NCI-H526 treated with DMSO at 0.1 percent for 48 hours (cell line): ENCODE measurements at places on chromosomes 7 and 10.
A peak's percentile ranks its signal among the peaks of the same experiment; 100 is the strongest.

GRCh38 chr7:157077021-157077420 lies 61.7 kb upstream of the UBE3C start:
- no peak for DNase-seq

DNA sequence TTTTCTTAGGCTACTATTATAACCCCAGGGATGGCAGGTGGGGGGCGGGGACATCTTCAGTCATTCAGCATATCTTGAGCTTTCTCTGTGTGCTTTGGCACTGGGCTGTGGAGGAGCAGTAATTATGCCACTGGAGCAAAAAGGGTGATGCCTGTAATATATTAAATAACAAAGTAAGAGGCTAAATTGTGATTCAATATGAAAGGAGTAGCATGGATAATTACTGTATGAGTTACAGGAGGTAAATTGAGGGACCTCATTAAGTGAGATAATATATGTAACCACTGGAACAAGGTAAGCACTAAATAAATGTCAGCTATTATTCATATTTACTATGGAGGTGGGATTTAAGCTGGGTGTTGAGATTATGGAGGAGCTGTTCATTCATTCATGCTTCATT lies 3.3 kb upstream of the STN1 start:
- no peak for DNase-seq

DNA sequence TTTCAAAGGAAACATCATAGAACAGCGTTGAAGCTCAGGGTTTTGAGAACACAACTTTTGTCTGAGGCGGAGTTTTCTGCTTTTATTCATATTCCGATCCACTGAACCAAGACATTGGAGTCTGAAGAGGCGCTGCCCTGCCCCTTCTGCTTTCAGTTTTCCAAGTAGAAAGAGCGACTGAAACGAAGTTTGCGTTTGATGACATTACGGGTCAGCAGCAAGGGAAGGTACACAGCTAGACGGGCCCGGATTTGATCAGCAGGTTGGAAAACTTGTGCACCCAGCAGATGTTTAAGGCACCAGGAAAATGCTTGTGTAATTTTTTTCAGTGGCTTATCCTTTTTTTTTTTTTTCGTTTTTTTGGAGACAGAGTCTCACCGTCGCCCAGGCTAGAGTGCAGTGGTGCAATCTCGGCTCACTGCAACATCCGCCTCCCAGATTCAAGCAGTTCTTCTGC lies 720 bp downstream of the SUN1 start:
- DNase-seq: no peak

- DNase-seq: no peak
Measured at GRCh38 chr7:106167439-106168136, 55.5 kb upstream of the SYPL1 start.

- no peak for DNase-seq
Measured at GRCh38 chr7:50664461-50664922, 99.3 kb upstream of the DDC start.

GRCh38 chr10:21315645-21316220 lies 209.7 kb downstream of the SKIDA1 start:
- no peak for DNase-seq

- DNase-seq: no peak
Measured at GRCh38 chr7:25615593-25615992, 387.3 kb upstream of the NPVF start.

GRCh38 chr10:132065491-132066105 lies at the start of gene JAKMIP3:
JAKMIP3 (plus strand) TSS chr10:132065946; CDS start chr10:132104809, 38,863 bp downstream.
- DNase-seq: peak; percentile 61

DNA sequence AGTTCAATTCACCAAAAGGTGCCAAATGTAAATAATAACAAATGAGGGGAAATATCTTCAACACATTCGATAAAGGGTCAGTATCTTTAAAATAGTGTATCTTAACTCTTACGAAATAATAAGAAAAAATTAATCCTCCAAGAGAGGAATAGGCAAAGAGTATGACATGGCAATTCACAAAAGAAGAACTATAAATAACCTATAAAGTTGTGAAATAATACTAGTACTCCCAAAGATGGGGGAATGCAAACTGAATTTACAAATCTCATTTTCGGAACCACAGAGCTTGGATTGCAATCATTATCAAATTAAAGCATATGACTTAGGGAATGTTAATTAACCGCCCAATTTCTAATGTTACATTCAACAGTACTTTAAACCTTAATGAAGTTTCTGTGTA lies 78.2 kb upstream of the TARP start:
- no peak for DNase-seq

GRCh38 chr10:132482090-132482800 lies 55.3 kb upstream of the INPP5A start:
- DNase-seq: no peak

- DNase-seq: no peak
Measured at GRCh38 chr7:69411018-69411417, 187.3 kb upstream of the AUTS2 start.

DNA sequence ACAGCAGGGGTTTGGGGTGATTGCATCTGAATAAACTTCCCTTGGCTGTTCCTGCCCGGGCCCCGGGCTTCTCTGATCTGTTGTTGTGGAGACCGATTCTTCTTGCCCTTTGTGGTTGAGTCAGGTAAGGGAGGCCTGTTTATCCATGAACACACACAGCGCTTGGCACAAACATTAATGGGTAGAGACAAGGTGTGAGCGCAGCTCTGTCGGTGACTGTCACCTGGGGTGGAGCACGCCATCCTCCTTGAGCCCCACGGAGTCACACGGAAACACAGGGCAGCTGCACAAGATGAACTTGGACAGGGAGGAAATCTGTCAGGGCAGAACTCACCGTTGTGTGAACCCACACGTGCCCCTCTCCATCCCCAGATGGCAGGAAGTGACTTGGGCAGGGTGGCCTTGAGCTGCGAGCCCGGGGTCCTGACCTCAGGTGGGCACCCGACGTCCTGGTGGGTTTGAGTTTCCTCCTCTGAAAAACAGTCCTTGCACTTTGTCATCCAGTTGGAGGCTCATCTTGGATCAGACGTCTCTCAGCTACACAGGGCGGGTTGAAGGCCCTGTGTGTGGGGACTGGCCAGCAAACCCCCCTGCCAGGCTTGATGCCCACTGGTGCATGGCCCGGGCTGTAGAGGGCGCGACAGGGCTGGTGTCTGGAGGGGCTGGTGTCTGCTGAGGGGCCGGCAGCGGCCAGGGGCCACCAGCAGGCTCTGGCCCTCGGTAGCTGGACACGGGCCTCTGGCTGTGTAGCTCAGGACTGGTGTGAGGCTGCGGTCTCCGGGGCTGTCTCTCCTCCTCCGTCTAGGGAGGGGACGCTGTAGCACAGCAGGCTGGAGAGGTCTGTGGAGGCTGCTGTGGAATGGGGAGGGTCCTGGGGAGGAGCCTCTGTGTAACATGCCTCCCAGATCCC lies 24.2 kb upstream of the SHH start:
- DNase-seq: no peak
